Stimulated activated CD8-positive, alpha-beta memory T cell treated with anti-CD3 and anti-CD28 coated beads, Interleukin-12 subunit alpha, Interleukin-12 subunit beta, amount 100 ng/mL, for 4 hours (primary cell): ENCODE measurements at places on chromosomes 2 and 18.
A peak's percentile ranks its signal among the peaks of the same experiment; 100 is the strongest.

DNA sequence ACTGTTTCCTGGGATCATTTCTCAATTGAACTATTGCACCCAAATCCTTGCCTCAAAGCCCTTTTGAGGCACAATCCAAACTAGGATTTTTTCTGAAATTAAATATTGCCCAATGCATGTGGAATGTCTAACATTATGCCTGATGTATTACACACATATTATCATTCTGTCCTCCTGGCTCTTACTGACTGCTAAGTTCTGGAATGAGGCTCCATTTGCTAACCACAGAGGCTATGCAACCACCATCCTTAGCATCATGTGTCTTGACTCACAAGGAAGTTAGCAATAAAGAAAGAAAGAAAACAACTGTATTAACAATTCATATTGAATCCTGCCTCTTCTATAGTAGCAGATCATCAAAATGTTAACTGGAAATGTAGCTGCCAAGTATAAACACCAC is 1142.7 kb downstream of the CNTNAP5 start:
- DNase-seq = no peak

DNA sequence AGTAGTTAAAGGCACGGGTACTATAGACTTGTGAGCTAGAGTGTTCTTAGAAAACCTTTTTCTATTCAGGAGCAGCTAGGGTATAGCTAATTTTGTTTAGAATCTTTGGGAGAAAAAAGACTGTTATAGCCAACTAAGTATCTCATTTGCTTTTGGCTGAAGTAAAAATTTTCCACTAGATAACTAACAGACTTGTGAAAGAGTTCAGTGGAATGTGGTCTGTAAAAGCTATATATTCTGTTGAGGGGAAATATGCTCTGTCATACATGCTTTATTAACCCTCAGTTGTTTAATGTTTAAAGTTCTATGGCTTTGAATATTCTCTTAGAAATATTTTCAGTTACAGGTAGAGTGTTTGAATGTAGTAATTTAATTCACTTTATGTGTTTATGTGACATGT is 49.7 kb downstream of the RIF1 start:
- DNase-seq = no peak

DNA sequence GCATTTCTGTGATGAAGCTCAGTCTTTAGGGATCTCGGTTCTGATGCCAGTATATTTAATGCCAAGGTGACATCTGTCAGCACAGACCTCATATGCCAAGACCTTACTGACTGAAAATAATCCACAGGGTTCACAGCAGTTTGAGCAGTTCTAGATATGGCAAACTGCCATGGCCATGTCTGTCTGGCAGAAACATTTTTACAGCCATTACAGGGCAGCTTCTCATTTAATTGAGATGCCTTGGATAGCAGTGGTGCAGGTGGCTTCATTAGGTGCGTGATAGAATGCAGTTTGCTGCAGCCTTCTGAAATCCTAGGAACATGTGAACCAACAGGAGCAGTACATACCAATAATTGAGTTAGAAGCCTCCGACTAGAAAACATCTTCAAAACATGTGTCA is 510.6 kb downstream of the XIRP2 start:
- no peak for DNase-seq

DNA sequence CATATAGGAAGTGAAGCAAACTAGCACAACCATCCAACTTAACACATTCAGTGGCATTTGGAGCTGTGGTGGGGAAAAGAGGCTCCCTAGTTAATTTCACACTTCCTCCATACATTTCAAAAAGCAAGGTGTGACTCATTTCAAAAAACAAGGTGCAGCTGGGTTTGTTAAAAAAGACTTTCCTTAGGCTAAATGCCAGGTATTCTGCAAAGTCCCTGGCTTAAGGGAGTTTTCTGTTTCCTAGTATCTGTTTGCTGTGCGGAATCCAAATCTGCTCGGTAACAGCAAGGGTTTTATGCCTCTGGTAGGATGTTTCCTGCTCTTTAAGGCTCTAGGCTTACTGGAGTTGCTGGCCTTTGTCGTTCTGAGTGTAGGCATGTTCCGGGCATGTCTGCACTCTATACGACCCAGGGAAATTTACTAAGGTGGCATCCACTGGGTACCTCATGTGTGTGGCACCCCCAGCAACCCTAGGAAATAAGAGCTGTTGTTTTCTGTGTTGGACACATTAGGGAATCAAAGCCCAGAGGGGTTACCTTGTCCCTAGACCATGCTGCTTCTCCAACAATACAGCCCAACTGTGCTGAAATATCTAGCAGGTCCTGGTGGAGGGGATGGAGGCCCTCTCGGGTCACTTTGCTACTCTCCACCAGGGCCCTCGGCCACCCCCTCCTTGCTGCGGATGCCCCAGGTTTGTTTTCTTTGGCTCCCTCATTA is 634 bp upstream of the MSGN1 start:
- DNase-seq = no peak

DNA sequence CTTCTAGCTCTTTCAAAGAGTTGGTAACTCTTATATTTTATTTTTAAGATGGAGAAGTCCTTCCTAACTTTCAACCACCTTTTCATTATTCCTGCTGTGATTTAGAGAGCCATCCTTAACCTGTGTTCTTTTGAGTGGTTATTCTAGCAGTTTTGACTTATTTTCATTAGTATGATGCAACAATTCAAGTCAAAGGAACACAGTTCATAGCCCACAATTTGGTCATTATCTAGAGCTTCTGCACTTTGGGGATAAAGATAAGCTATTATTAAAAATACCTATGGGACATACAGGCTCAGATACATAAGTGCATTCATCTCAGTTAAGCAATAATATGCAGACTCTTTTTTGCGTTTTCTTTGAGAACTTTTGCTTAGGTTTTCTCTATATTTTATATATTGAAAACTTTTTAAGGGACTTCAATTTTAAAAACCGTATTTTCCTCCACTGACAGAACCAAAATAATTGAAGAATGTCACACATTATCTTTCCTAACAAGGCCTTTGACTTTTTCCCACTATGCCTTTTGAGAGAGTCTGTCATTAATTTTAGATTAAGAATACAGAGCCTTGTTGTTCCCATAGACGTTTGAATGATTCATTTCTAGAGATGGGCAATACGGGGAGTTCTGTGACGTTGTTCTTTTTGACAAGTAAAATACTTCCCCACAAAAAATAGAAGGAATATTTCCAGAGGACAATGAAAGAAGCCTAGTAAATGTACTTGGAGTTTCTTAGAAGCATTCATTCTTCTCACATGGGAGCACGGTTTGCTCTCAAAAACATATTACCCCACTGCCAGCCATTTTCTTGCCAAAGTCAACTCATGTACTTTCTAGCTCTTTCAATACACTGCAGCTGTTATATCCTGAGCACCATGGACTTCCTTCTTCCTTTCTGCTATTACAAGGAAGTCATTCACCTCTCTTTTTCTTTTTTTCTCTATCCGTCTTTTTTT is 42.9 kb upstream of the RASGRP3 start:
- no peak for DNase-seq

DNA sequence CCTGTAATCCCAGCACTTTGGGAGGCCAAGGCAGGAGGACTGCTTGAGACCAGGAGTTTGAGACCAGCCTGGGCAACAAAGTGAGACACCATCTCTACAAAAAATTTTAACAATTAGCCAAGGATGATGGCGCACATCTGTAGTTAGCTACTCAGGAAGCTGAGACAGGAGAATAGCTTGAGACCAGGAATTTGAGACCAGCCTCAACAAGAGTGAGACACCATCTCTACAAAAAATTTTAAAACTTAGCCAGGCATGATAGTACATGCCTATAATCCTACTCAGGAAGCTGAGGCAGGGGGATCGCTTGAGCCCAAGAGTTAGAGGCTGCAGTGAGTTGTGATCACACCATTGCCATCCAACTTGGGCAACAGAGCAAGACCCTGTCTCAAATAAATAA is 7.0 kb downstream of the MEMO1 start:
- DNase-seq = no peak

GRCh38 chr2:70461981-70462876 is 91.4 kb downstream of the TGFA start:
- DNase-seq = no peak

- DNase-seq = no peak
These were observed 237.4 kb upstream of the SMAD2 start for GRCh38 chr18:48167897-48168253.

- DNase-seq = peak; percentile 32
These were observed 754.9 kb downstream of the RNF144A start for GRCh38 chr2:7672027-7672684.

DNA sequence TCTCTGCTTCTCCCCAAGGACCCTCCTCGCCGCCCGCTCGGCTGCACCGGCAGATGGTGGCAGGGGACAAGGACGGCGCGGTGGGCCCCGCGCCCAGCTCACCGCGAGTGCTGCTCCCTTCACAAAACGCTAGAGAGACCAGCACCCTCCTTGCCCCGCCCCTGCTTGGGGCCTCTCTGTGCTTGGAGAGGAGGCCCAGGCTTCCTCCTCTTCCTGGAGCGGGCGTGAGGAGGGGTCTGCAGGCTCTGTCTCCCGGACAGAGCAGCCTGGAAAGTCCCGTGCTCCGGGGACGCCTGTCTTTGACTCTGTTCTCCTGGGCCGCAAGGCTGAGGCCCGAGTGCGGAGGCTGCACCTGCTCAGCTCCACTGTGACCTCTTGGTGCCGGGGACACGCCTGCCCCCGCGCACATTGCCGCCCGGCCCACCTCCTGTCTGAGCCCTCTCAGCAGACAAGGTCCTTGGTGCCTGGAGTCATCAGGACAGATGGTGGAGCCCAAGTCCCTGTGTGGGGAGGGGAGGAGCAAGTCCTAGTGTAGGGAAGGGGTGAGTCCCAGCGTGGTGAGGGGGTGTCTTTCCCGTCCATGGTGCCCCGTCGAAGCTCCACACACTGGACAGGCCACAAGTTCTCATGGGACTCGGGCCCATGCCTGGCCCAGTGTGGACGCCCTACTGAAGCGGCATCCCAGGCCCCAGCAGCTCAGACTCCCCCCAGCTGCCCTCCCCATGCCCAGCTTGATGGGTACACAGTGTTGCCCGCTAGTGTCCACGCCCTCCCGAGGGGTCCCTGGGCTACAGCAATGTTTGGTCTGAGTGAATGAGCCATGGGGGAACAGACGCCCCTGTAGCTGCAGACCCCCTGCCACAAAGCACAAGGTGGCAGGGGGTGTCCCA is 33.8 kb downstream of the RTP5 start:
- DNase-seq = no peak

- DNase-seq = no peak
These were observed 259.8 kb upstream of the APCDD1 start for GRCh38 chr18:10194592-10194991.

DNA sequence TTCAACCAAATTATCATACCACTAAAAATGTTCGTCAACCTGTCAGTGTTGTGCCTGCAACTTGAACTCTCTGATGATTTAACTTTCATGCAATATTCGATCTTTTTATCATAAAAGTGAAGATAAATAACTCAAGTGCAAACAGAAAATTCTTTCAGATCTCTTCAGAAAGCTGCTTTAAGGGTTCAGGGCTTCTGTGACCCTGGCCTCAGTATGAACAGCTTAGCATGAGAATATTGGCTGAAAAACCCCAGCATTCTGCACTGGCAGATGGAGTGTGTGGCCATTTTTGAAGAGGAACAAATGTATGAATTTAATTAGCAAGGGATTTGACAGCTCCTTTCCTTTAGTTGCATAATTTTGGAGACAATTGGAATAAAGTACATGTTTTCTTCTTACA is 851.4 kb upstream of the SOX11 start:
- DNase-seq = no peak

DNA sequence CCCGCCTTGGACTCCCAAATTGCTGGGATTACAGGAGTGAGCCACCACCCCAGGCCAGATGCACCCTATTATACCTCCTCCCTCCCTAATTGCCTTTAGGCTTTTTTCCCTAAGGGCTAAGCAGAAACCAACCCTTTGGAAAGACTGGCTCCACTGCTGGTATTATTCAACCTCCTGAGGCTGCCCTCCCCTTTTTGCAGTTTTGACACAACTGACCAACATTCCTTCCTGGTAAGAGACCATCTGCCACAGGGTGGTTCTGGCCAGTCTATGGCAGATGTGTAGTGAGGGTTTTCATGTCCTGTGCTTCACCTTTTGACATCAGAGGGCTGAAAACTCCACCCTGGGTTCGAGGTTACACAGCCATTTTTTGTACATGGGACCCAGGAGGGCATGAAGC is 1785.3 kb upstream of the CELF4 start:
- no peak for DNase-seq
